CD14-positive monocyte (primary cell): ENCODE measurements at places on chromosomes 6 and 20. TPM values are rescaled to one million over a fixed set of nuclear protein-coding genes. Genes with fewer than 3 reads are reported as not detected.

The MCHR2 gene
- not detected for polyA plus RNA-seq

DNA sequence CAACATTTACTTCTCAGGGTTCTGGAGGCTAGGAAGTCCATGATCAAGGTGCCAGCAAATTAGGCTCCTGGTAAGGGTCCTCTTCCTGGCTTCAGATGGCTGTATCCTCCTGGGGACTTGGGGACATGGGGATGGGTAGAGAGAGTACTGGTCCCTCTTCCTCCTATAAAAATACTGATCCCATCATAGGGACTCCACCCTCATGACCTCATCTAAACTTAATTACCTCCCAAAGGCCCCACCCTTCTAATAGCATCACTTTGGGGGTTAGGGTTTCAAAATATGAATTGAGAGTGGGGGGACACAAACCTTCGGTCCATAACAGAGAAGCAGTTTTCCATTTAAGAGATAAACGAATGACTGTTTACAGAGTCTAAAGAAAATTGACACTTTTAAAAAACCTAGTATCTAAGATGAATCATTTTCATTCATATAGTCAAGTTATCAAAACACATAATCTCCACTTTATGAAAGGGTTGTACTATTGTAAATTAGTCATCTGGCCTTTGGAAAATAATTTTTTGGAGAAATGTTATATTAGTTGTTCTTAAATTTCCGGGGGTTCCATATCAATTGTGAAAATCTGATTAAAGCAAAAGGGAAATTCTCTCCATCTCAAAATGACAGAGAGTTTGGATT is 33.5 kb downstream of the ELOVL5 start:
- no peak for DNase-seq

The MYMX gene
- not detected for polyA plus RNA-seq

- DNase-seq: peak; percentile 46
These were observed 68.5 kb downstream of the FYN start for GRCh38 chr6:111804627-111805235.

GRCh38 chr6:169997930-169998218 is 246.5 kb downstream of the ERMARD start:
- DNase-seq: peak; percentile 88

DNA sequence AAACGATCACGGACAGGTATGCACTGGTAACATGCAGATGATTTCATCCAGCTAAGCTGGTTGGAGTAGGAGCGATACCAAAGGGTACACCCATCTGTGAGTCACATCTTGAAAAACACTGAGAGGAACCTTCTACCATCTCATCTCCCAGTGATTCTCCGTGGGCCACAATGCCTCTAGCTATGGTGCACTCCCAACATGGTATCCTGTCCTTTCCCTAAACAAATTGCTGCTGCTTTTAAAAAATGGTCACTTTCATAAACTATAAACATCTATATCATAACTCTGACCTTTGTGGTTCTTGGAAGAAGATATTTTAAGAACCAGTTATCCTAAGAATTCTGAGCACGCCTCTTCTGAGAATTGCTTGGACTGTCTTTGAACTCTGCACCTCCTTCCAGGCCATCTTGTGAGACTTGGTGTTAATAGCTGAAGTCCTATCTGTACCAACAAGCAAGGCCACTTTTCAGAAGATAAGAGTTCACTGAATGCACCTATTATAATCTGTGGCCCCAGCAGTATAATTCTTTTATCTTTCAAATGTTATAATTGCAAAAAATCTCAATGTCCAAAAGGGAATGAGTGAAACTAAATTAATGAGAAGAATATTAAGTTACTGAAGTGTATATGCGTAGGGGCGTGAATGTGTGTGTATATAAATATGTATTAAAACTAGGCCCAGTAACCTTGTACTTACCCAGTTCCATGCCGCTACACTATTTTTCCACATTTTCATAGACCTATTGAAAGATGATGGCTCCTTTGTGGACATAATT is 70.5 kb upstream of the TPD52L1 start:
- DNase-seq: no peak

The BPIFA1 gene
- polyA plus RNA-seq: not detected

DNA sequence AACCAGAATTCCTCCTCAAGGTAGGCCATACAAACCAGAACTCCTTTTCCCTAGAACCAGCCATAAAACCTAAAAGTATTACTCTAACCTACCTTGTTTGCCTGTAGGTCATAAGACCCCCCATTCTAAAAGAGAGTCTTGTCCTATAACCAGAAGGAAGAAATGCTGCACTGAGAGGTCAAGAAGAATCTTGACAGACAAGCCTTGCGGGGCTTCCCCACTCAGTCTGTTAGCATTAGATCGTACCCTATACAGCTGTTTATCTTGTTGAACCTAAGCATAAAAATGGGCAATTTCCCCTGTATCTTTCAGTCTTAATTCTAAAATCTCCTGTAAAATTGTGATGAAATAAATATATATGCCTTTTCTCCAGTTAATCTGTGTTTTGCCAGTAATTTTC is 52.3 kb upstream of the HFE start:
- DNase-seq: no peak
